ENCODE measurements at places on chromosomes 11 and 22.

DNA sequence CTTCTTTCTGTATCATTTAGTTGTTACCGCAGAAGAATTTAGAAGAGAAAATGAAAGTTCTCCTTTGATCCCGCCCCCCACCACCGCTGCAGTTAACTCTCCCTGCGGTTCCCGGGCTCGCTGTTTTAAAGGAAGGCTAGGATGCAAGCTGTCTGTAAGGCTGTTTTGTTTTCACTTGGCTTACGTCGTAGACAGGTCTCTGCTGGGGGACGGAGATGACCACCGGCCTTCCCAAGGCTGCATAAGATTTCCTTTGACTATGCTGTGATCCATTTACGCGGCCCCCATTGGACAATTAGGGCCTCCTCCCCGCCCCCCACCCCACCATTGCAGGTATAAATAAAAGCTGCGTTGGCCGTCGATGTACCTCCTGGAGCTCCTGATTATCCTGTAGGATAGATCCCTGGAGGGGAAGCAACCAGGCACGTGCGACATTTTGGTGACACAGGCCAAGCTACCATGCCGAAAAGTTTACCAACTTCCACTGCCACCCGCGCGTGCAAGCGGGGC, 1.4 kb upstream of the CPT1A start:
- peak; percentile 51 for DNase-seq

GRCh38 chr22:28051091-28051786, 132.2 kb upstream of the PITPNB start:
- DNase-seq, result no peak

- no peak for DNase-seq
Measured at GRCh38 chr11:8956860-8957259, 7.4 kb downstream of the TMEM9B start.

DNA sequence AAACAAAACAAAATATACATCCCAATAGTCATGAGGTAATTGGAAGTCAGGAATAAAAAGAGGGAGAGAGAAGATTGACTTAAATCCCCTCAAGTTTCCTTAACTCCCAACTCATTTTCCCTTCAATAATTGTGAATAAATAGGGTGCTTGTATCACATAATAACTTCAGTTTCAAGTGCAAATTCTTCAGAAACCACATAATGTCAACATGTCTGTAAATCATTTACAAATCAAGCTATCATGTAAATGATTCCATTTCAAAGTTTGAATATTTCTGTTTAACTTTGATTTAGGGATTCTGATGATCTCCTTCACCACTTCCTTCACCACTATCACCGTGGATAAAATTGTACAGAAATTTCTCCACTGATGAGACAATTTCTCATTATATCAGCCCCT, 23.2 kb downstream of the CASP5 start:
- DNase-seq, result no peak

DNA sequence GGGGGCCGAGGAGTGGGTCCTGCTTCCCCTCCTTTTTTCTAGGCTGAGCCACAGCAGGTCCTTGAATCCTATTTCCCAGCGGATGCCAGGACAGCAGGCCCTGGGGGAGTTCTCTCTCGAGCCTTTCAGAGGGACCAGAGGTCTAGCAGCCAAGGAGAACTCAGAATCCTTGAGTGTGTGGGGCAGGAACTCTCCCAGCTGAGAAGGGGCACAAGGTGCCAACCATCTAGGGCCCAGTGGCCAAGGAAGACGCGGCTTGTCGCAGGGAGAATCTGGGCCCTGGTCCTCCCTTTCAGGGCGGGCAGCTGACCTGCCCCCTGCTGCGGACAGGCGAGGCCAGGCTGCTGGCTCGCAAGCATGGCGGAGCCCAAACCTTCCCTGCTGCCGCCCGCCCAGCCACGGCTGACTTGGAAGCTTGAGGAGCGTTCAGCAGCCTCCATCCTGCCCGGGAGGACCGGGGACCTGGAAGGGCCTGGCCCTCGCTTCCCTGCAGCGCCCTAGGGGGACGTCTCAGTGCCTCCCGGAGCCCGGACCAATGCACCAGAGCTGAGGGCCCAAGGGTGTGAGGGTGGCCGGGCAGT, 972 bp upstream of the TSSC4 start:
- DNase-seq, result no peak

GRCh38 chr11:123034597-123034996, 27.3 kb downstream of the HSPA8 start:
- DNase-seq, result no peak

DNA sequence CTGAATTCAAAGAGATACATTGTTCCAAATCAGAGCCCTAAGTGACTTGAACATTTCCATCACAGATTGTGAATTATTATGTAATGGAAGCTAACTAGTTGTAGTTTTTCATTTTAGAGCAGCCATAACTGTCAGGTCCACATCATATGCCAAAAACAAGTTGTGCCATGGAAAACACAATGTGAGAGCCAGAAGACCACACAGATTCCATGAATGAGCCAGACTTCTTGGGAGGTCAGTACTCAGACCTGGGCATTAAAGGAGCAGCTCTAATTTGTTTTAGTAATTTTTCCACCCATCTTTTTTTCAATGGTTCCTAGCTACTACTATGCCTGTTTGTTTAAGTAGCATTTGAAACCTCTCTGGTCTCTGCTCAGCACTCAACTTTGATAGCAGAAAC, 279.4 kb downstream of the FAT3 start:
- no peak for DNase-seq

DNA sequence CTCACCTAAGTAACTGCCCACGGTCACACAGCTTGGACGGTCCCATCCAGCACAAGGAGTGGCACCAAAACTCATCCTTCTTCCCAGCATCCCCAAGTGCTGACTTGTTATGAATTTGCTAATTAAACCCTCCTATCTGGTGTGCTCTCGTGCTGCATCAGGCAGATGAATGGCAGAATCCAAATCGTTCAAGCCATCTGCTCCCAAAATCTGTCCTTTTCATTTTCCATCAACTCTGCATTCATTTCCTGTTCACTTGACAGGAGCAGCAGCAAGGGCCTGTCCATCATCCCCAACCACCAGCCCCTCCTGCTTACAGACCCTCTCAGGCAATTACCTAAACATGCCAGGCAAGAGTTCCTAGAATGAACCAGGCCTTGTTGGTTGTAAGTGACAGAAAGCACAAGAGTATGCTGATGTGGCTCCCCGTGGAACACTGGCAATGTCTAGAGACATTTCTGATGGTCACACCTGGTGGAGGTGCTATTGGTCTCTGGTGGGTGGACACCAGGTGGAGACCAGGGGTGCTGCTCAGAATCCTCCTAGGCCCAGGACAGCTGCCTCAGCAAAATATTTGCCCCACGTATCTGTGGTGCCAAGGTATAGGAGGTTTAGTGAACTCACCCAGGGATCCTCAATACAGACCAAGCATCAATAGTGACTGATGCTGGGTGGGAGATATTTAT, 832.5 kb downstream of the TBC1D22A start:
- DNase-seq, result no peak

GRCh38 chr22:38631724-38632123, 24.5 kb downstream of the FAM227A start:
- no peak for DNase-seq

DNA sequence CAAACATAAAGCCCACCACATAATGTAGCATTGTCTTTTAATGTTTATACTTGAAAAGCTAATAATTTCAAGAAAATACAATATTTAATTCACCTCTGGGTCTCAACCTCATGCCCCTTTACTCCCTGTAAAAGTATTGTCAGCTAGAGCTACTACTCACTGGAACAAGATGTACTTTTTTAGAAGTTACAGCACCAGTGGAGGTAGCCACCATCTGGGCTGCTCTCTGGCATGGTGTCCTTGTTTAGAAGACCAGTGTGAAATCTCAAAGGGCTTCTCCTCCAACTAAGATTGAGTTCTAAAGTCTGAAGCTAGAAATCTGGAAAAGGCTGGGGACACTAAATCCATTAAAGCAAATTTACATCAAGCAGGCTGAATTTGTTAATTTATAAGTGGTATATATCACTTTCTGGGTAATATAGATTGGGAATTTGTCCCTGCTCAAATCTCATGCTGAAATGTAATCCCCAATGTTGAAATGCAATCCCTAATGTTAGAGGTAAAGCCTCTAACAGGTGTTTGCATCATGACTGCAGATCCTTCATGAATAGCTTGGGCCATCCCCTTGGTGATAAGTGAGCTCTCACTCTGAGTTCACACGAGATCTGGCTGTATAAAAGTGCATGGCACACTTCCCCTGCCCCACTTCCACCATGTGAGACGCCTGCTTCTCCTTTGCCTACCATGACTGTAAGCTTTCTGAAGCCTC, 47.6 kb downstream of the PITPNB start:
- no peak for DNase-seq

GRCh38 chr11:133844217-133844616, 1.1 kb downstream of the SPATA19 start:
- DNase-seq, result no peak

- no peak for DNase-seq
Measured at GRCh38 chr22:42281284-42281683, 10.8 kb upstream of the TCF20 start.

DNA sequence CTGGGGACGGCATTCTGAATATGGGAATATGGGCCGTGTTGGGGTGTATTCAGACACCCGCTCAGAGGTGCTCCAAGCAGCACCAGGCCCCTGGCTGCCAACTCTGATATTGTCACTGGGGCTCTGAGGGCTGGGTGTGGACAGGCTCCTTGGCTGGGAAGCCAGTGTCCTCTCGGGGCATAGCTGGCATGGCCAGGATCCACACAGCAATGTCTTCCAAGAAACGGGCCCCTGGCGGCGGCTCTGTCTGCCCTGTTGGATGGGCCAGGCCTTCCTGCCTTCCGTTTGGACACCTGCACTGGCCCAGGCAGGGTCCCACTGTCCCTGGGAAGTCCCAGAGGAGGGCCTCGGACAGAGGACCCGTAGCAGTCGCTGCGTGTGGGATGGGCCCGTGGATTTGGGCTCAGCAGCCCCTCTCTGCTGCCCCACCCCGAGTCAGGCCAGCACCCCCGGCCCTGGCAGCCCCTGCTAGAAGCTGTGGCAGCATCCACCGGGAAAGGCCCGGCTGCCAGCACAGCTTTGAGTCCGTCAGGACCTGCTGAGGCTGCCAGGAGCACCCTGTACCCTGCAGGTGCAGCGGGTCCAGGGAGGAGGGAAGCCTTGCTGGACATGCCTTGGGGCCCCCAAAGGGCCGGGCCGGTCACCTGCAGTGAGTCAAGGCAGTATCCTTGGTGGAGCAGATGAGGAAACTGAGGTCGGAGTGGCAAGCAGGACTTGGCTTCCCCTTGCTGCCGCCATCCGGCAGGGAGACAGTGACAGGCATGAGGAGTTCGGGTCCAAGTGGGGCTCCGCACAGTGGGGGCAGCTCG, 4.1 kb downstream of the PANX2 start:
- DNase-seq, result no peak

DNA sequence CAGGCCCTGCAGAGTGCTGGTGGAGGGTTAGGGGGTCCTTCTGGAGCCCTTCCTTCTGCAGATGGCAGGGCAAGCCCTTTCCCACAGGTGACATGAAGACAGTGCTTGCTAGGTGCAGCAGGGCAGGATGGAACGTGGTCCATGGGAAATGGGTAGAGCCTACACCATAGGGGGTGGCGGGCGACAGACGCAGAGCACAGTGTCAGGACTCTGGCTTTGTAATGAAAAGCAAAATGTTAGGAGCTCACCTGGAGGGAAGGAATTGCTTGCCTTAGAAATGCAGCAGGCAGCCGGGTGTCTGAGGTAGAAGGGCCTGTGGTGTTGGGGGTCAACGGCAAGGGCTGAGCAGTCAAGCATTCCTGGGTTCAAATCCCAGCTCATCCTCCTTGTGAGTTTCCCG, 54.9 kb downstream of the ARHGAP8 start:
- DNase-seq, result no peak

DNA sequence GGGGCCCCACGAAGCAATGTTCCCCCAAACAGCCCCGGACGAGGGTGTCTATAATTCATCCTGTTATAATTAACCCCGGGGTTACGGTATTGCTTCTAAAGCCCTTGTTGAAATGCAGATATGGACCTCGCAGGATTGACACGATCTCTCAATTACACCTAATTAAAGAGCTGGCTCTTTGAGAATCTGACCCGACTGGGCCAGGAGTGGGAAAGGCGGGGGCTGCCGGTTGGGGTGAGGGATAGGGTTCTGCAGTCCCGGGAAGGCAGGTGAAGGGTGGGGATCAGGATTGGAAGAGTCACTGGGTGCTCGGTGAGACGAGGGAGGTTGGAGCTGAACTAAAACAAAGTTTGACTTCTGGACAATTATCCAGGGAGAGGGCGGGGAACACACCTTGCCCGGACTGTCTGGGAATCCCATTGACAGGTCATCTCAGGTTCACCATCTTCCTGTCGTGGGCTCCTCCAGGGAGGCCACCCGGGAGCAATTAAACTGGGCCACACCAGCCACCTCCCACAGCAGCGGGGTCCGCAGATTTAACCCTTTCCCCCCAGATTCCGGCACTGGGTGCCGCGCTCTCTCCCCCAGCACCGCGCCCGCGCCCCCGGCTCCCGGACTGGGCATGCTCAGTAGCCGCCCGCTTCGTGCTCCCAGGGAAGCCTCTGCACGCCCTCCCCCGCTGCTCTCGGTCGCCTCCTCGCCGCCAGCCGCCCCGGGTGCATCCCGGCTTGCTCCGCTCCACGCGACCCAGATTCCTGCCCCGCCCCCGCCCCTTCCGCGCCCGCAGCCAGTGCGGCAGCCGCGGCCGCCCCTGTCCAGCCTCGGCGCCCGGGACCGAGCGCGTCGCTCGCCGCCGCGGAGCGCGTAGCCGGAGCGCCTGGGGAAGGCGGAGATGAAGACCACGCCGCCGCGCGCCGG, at the start of gene ELMOD1:
Gene ELMOD1, plus strand, starts transcription at position 688 of the 918 bp plus-strand sequence. CDS start 27,043 bp downstream, outside the sequence.
- DNase-seq, result peak; percentile 52

GRCh38 chr11:108562746-108563581, 30.6 kb downstream of the EXPH5 start:
- DNase-seq, result no peak

DNA sequence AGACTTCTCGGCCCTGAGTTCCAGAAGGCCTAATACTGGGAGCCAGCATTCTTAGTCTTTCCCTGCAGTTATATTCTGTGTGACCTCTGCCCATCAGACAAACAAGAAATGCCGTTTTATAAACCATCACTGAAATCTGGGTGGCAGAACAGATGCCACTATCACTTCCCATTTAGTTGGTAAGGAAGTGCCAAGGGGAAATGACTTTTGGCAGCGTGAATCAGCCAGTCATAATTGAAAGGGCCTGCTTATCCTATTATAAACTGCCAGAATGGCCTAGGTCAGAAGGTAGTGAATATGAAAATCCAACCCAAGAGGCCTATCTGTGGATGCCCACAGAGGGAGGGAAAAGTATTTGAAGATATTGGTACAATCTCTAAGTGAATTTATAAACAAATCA, 646.8 kb upstream of the CCDC90B start:
- DNase-seq, result no peak

DNA sequence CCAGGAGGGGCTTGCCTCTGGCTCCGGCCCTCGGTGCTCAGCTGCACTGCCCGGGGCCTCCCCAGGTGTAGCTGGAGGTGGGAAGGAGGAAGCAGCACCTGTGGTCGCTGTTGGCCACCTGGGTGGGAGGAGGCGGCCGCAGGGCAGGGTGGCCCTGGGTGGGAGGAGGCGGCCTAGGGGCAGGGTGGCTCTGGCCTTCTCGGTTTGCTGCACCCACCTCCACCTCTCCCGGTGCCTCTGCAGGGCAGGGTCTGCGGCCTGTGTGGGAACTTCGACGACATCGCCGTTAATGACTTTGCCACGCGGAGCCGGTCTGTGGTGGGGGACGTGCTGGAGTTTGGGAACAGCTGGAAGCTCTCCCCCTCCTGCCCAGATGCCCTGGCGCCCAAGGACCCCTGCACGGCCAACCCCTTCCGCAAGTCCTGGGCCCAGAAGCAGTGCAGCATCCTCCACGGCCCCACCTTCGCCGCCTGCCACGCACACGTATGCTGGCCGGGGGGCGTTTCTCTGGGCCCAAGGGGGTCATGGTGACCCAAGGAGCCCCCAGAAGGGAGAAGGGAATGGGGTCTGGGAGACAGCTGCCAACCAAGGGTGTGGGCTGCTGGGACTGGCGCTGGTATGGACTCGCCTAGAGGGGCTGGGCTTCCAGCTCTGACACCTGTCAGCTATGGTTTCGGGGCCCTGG, 20.6 kb downstream of the MUC5AC start:
- no peak for DNase-seq

Data from Peyer's patch (tissue), 4 donors.